ENCODE measurements at places on chromosomes 7 and 10.
A peak's percentile ranks its signal among the peaks of the same experiment; 100 is the strongest.

- no peak for DNase-seq
Observed at GRCh38 chr10:129851941-129852640, 112.0 kb downstream of the EBF3 start.

GRCh38 chr7:90187507-90188050, 24.0 kb upstream of the STEAP2 start:
- no peak for DNase-seq

GRCh38 chr10:62655337-62655994, 149.1 kb upstream of the ADO start:
- DNase-seq, result no peak

DNA sequence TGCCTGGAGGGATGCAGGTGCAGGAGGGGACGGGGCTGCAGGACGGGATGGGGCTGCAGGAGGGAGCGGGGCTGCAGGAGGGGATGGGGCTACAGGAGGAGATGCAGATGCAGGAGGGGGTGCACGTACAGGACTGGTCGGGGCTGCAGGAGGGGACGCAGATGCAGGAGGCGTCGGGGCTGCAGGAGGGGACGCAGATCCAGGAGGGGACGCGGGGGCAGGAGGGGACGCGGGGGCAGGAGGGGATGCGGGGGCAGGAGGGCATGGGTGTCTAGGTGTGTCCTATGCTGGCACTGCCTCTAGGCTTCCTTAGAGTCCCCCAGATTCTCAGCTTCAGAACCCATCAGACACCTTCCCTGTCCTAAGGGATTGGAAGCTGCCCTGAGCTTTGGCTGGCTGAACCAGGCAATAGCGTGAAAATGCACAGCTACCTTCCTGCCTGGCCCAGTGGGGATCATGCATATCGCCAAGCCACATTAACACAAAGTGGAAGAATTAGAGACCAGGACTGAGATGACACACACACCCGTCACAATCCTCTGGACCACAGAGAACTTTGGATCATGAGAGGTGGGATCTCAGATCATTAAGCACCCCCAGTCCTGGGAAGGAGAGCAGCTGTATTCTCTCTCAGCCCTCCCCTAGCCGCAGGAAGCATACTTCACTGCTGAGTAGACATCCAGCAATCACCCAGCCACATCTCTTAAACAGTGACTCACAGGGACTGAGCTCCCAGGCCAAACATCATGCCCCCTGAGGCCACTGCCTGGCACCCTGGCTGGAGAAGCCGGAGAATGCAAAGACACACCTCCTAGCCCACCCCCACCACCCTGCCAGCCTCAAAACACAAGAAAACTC, 67.3 kb downstream of the VWA2 start:
- DNase-seq, result no peak

DNA sequence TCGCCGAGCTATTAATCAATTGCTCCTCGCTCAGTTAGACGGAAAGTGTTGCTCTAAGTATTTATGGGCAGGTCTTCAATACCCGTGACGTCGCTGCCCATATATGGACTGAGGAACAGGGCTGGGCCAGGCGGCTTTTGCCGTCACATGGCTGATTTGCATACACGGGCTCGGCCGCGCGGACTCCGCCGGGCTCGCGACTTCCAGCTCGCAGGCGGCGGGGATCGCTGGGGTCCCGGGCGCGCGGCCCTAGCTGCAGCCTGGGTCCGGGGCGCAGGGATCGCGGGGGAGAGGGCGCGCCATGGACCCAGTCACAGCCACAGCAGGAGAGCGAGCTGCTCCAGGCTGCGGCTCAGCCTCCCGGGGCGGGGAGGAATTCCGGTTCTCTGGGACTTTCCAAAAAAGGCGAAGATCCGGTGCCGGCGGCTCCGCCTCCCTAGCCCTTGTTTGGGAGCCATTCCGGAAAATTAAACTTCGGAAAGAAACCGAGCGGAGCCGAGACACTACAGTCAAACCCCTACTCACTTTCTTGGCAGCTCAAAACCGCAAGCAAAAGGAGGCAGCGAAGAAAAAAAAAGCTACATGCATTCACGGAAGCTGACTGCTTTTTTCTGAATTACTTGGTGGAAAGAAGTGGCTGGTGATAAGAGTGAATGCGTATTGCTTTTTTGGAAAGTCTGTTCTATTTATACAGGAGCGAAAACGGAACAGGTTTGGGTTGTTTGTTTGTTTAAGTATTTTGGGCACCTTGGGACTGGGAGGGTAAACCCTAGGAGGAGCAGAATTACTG, at the start of gene EGR2:
Gene EGR2 (minus strand): TSS at position 36 of the 790 bp plus-strand sequence. CDS start 337 bp downstream, outside the sequence.
- DNase-seq, result peak; percentile 88

- DNase-seq, result no peak
Observed at GRCh38 chr10:7795605-7796004, 7.6 kb downstream of the ATP5F1C start.

DNA sequence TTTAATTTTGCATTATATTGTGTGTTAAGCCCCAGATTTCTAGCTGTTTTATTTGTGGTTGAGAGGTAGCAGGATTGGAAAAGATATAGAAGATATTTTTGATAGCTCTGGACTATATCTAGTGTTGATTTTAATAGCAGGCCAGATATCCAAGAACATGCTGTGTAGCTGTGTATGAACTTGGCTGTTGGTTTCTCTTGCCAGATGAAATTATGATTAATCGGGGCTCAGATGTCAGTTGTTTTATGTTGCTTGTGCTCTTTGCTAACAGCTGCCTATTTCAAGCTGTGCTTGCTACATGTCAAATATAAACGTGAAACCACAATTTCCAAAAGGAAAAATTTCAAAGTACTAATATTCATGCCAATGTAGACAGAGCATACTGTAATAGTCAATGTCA, 141.1 kb downstream of the GRM3 start:
- DNase-seq, result no peak
